ENCODE measurements at places on chromosomes 16 and 17.

- no peak for DNase-seq
These were observed 20.1 kb downstream of the SNX29 start for GRCh38 chr16:11996433-11997330.

- no peak for DNase-seq
These were observed 16.0 kb upstream of the SPPL2C start for GRCh38 chr17:45828582-45829133.

DNA sequence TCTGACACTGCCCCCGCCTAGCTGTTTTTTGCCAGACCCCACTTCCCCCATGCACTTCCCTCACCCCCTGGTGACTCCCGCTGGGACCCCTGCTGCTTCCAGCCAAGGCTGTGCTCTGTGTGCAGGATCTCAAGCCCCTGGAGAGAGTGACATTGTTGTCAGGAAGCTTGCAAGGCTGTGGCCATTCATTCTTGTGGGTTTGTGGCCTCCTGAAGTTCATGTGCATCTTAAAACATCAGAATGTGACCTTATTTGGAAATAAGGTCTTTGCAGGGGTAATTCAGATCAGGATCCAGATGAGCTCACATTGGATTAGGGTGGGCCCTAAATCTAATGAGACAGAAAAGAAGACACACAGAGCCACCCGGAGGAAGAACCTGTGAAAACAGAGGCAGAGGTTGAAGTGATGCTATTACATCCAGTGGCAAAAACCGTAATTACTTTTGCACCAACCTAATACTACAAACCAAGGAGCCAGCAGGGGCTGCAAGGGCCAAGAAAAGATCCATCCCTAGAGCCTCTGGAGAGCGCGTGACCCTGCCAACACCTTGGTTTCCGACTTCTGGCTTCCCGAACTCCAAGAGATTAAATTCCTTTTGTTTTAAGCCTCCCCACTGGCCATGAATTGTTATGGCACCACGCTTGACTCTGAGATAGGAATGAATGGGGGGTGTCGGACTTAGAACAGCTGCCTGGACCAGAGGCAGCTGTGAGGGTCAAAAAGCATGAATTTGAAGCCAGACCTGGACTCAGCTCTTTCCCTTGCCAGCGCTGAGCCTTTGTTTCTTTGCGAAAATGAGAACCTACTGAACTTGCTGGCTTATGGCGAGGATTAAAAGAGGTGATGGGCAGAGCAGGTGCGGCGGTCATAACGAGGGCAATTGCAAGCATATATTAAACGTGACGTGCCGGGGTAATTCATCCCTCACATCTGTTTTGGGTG is 75.5 kb downstream of the BMERB1 start:
- no peak for DNase-seq

DNA sequence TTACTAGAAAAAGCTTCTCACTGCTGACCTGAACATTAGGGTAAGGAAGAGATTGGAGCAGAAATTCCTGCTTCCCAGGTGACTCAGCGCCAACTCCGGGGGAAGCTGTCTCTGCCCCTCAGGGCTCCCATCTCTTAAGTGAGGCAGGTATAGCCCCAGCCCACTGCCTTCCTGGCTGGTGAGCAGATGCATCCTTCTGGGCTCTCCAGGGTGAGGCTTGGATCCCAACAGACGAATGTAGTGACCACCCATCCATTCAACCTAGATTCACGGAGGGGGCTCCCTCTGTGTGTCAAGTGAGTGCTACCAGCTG is 3.2 kb downstream of the ATP2C2 start:
- DNase-seq, result no peak

DNA sequence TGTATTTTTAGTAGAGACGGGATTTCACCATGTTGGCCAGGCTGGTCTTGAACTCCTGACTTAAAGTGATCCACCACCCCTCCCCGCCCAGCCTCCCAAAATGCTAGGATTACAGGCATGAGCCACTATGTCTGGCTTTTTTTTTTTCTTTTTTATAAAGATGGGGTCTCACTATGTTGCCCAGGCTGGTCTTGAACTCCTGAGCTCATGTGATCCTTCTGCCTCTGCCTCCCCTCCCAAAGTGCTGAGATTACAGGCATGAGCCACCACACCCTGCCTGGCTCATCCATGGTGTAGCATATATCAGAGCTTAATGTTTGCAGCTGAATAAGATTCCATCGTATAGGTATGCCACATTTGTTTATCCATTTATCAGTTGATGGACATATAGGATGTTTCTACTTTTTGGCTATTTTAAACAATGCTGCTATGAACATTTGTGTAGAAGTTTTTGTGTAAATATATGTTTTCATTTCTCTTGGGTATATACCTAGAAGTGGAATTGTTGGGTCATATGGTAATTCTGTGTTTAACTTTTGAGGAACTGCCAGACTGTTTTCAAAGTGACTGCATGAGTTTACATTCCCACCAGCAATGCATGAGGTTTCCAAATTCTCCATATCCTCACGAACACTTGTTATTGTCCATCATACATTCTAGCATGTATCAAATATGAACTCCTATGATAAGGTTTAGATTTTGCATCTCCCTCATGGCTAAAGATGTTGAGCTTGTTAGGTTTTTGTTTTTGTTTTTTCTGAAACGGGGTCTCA is 55.7 kb upstream of the HAS3 start:
- DNase-seq, result no peak

DNA sequence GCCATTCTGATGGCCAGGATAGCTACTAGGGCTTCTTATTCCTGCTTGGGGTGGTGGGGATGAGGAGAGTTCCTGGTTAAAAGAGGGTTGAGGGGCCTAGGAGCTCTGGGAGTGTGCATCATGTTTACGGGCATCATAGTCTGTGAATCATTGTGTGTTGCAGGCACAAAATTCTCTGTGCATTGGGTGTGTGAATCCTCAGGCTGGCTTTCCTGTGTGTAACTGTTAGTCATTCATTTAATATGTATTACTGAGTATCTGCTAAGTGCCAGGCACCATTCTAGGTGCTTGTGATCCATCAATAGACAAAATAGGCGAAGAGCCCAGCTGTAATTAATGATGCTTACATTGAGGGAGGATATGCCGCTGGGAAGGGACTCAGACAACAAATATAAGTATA is 5.8 kb downstream of the PPY start:
- DNase-seq, result no peak

GRCh38 chr16:79988089-79988488 is 387.6 kb upstream of the MAF start:
- no peak for DNase-seq

DNA sequence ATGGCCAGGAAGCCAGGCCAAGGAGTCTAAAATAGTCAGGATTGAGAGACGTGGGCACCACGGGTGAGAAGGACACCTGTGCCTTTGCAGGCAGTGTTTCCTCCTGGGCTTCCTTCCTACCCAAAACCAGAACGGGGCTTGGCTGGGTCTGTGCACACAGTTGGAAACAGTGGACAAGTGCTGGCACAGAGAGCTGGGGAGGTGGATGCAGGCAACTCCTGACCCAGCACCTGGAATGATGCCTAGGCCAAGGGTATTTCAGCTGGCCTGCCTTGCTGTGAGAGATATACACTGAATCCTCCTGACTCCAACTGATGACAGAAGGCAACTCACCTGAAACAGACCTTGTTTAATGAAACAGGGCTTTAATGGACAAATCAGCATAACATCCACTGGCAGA is 186.2 kb downstream of the SLC39A11 start:
- DNase-seq, result no peak

DNA sequence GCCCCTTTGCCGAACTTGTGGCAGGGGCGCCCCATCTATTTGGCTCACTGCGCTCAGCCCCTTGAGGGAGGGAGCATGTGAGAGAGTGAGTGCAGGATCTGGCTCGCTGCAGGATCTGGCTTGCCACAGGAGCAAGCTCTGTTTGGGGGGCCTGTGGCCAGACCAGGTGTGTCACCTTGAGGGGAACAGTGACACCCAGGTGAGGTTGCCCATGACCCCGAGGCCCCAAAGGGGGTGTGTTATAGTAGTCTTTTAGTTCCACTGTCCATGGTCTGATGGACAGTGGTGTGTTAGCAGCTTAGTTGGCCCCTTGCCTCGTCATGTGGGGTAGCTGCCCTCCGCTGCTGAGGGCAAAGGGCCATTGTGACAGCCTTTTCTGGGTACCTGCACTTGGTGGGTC is 41.6 kb downstream of the CCDC42 start:
- DNase-seq, result no peak

DNA sequence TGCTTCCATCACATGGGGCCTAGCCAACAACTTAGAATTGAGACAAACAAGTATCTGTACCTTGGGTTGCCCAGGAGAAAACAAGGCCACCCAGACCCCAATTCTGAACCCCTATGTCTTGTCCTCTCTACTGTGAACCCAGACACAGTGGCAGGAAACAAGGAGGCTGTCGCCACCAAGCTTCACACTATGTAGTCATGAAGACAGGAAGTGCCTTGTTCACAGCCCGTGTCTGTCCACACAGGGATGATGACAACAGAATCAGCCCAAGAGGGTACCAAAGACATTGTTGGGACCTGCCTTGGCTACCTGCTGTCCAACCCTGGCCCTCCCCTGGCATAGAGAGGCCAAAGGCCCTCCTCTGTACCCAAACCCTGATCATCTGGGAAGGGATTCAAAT is 84.8 kb downstream of the CDYL2 start:
- DNase-seq, result no peak

DNA sequence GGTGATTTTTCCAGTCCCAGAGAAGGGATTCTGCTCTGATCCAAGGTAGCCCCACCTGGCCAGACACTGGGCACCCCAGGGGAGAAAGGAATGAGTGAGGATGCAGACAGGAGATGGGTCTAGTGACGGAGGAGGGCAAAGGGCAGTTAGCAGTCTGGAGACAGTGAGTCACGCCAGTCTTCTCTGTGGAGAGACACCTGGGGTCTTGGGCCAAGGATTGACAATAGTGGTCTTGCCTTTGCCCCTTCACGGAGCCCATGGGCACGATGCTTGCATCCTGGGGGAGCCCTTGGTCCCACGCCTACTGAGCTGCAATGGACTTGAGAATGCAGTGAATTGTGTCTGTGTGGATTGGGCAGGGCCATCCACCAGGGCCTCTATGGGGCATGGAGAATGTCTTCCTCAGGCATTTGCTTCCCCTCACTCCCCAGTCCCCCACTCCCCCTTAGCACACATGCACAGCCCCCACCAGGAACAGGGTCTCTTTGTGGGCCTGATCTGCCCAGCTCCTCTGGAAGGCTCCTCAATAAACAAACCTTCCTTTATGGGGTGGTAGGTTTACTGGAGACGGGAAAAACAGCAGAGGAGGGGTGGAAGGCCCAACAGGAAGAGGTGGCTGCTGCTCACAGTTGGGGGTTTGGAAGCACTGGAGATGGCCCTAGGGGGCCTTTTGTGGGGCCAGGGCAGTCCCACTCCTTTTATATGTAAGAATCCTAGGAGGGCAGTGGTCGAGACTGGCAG is 1.4 kb downstream of the CHAD start:
- no peak for DNase-seq

DNA sequence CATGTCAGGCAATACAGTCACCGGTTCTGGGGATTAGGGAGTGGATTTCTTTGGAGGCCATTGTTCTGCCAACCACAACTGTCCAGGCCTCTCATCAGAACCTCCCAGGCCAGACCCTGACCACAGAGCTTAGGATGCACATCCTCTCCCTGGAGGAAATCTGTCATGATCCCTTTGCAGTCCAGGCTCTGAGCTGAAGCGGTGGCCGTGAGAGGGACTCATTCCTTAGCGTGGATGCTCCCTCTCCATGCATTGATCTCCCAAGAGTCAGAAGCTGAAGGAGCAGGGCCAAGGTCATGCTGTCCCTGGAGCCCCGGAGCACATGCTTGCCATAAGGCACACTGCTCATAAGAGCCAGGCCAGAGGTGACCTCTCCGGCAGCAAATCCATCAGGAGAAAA is 181.4 kb downstream of the COPRS start:
- no peak for DNase-seq

DNA sequence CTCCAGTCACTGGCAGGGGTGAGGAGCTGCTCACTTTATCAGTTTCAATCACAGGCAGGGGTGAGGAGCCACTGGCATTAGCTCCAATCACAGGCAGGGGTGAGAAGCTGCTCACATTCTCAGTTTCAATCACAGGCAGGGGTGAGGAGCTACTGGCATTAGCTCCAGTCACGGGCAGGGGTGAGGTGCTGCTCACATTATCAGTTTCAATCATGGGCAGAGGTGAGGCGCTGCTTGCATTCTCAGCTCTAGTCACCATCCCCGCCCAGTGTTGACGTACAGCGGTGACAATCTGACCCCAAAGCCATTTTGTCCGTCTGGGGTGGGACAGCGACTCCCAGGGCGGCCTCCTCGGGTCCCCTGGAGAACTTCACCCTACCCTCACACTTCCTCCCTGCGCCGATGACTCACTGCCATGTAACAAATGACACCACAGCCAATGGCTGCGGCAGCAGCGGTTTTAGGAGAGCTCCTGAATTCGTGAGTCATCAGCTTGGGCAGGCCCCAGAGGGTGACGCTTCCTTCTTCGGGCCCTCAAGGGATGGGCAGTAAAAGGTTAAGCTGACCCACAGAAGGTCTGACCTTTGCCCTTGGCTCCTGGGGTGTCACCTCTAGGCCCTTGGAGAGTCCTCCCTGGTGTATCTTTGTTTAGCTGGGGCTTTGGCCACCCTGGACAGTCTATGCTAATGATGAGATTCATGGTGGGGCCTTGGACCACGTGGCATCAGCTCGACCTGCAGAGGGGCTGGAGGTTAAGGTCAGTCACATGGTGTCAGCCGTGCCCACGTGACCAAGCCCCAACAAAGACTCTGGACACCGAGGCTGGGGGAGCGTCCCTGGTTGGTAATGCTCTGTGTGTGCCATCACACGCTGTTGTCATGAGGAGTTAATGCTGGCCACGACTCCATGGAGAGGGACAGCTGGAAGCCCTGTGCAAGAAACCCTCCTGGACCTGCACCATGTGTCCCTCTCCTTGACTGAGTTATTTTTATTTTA is 171.7 kb downstream of the C16orf95 start:
- no peak for DNase-seq

DNA sequence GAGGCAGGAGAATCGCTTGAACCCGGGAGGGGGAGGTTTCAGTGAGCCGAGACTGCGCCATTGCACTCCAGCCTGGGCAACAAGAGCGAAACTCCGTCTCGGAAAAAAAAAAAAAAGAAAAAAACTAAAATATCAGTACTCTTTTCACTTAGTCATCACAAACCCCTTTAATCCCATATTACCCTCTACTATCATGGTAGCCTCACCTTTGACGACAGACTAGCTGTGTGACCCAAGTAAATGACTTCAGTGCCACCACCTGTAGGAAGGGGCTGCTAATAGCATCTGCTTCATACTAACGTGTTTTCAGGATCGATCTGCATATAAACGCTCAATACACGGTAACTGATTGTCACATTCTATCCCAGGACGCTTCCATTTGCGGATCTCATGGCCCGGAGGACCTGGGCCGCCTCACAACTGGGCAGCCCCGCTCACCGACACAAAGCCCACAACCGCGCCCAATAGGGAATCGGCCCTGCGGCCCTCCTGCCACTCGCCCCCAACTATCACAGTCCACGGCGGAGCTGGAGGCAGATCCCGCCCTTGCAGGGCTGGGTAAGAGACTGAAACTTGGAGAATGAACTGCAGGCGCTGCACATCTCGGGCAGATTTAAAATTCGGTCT is 1.1 kb upstream of the ZNF263 start:
- no peak for DNase-seq

GRCh38 chr16:13779676-13780075 is 140.3 kb upstream of the ERCC4 start:
- no peak for DNase-seq

- no peak for DNase-seq
These were observed 60.8 kb downstream of the TMEM235 start for GRCh38 chr17:78291944-78292910.

Measured in stimulated activated CD4-positive, alpha-beta T cell treated with anti-CD3 and anti-CD28 coated beads, Interleukin-1b, Interleukin-23, amount 100 ng/mL, for 24 hours (primary cell).